T-cell (primary cell): ENCODE measurements at places on chromosomes 4 and X.

GRCh38 chr4:74630551-74630950, 163.8 kb downstream of the BTC start:
- H3K36me3 ChIP-seq = no peaks in the 10 kb centered on the region
- no peak overlapping the region for H3K27ac ChIP-seq
- DNase-seq = no peak
- H3K27me3 ChIP-seq = no peaks in the 10 kb centered on the region
- peaks cover 19% of the 10 kb centered on the region for H3K4me1 ChIP-seq
- no peak overlapping the region for H3K4me3 ChIP-seq

DNA sequence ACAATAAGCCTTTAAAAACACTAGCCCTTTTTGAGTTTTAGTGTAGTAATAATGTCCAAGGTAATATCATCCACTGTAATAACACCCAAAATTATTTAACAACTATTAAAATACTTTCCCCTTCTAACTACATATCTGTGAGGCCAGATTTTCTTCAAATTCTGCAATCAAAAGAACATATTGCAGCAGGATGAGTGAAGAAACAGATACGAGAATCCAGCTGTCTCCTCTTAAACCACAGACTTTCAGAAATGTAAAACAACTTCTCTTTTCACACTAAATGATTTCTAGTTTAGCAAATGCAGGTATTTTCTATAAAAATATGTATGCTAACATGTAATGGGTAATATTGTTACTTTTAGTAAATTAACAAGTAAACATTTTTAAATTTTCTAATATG, 148.9 kb downstream of the PRDM5 start:
- no peaks in the 10 kb centered on the region for H3K27me3 ChIP-seq
- no peaks in the 10 kb centered on the region for H3K36me3 ChIP-seq
- H3K4me3 ChIP-seq = no peak overlapping the region

DNA sequence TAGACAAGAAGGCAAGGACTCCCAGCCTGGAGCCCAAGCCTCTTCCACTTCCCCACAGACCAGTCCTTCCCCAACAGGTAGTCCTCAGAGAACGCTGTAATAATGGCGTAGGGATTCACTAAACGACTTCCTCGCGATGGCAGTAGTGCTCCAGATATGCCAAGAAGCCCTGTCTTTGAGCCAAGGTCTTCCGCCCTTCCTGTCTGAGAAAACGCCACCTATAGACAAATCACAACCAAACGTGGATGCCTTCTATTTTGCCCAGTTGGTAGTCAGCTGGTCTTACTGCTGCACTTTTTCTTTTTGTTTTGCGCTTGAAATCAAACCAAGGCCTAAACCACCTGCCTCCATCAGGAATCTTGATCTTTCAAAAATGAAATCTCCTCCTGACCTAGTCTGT, 203.3 kb downstream of the OR13H1 start:
- peaks cover 3% of the 10 kb centered on the region for H3K27me3 ChIP-seq
- no peak for DNase-seq
- no peaks in the 10 kb centered on the region for H3K36me3 ChIP-seq
- H3K27ac ChIP-seq = no peak overlapping the region

- DNase-seq = no peak
- no peaks in the 10 kb centered on the region for H3K36me3 ChIP-seq
- no peaks in the 10 kb centered on the region for H3K27me3 ChIP-seq
- H3K4me1 ChIP-seq = no peaks in the 10 kb centered on the region
Measured at GRCh38 chr4:165656399-165656798, 216.6 kb upstream of the TLL1 start.

DNA sequence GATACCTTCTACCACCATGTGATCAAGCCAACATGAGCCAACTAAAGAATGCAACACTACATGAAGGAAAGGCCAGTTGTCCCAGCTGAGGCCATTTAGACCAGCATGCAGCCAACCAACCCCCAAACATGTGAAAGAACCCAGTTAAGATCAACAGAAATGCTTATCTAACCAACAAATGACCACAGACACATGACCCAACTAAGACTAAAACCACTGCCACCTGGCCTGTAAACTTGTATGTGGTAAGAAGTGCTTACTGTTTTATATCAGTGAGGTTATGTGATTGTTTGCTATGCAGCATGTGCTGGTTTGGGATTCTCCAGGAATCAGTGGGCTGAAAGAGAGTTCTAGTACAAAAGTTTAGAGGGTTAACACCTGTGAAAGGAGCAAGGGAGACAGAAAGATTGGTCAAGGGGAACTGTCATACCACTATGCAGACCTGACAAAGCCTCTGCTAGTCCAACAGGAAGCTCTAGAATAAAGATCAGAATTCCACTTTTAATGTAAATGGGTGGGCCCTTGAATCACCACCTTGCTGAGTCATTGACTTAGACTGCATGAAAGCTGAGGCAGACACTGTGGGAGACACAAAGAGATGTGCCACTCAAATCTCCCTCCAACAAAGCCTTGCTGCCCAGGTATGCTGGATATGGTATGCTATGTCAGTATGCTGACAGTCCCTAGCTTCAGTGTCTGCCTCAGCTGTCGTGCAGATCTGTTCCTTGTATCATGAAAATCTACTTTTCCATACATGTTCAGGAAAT, 6.1 kb upstream of the SH3D19 start:
- H3K27ac ChIP-seq = no peak overlapping the region
- peaks cover 4% of the 10 kb centered on the region for H3K27me3 ChIP-seq
- H3K4me3 ChIP-seq = no peak overlapping the region
- H3K36me3 ChIP-seq = no peaks in the 10 kb centered on the region
- no peaks in the 10 kb centered on the region for H3K4me1 ChIP-seq

DNA sequence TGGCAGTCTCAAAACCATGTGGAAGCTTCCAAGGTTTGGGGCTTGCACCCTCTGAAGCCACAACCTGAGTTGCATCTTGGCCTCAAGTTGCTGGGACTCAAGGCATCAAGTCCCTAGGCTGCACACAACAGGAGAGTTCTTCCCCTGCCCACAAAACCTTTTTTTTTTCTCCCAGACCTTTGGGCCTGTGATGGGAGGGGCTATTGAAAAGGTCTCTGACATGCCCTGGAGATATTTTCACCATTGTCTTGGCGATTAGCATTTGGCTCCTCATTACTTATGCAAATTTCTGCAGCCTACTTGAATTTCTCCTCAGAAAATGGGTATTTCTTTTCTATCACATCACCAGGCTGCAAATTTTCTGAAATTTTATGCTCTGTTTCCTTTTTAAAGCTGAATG, 349.5 kb upstream of the EDA2R start:
- no peak overlapping the region for H3K27ac ChIP-seq
- no peaks in the 10 kb centered on the region for H3K36me3 ChIP-seq
- H3K4me1 ChIP-seq = no peaks in the 10 kb centered on the region
- no peak for DNase-seq
- H3K4me3 ChIP-seq = no peak overlapping the region
